Peyer's patch (tissue), 4 donors: ENCODE measurements at places on chromosomes 16 and 17. TPM values are rescaled to one million over a fixed set of nuclear protein-coding genes. Genes with fewer than 3 reads are reported as not detected.

The DNAAF8 gene
- not detected for total RNA-seq

The GAS2L2 gene
- total RNA-seq = not detected

DNA sequence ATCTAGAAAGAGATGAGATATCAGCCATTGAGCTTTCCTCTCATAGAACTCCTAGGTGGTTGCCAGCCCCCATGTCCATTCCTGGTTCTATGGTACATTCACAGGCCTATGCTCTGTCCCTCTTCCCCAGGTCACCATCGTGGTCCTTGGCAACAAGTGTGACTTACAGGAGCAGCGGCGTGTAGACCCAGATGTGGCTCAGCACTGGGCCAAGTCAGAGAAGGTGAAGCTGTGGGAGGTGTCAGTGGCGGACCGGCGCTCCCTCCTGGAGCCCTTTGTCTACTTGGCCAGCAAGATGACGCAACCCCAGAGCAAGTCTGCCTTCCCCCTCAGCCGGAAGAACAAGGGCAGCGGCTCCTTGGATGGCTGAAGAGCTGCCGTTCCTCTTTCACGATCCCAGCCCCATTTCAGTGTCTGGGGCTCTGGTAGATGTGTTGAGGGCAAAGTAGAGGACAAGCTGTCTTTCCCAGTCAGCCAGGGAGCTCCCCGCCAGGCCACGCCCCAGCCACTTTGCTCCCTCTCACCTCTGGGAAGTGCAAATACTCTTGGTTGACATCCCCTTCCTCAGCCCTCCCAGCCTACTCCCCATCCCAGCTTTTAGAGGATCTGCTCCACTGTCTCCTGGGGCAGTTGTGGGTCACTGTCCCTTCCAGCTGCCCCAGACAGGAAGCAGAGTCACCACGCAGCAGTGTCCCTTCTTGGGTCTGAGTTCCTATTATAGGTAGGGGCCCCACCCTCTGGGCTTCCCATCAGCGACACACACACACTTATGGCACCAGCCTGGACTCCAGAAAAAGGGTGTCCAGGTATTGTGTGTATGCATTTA is 3.8 kb downstream of the NKIRAS2 start:
- DNase-seq = no peak

GRCh38 chr16:57536306-57537193 is at the start of gene CCDC102A:
TSS of gene CCDC102A (minus strand) at chr16:57536571. CDS start at chr16:57529177, 7,394 bp downstream.
- DNase-seq = no peak

GRCh38 chr17:82931699-82932517 is 92.1 kb upstream of the ZNF750 start:
- peak; percentile 15 for DNase-seq

GRCh38 chr17:82091264-82092066 is 6.6 kb downstream of the FASN start:
- no peak for DNase-seq

GRCh38 chr17:7842380-7843256 is 8.6 kb downstream of the KDM6B start:
- no peak for DNase-seq

DNA sequence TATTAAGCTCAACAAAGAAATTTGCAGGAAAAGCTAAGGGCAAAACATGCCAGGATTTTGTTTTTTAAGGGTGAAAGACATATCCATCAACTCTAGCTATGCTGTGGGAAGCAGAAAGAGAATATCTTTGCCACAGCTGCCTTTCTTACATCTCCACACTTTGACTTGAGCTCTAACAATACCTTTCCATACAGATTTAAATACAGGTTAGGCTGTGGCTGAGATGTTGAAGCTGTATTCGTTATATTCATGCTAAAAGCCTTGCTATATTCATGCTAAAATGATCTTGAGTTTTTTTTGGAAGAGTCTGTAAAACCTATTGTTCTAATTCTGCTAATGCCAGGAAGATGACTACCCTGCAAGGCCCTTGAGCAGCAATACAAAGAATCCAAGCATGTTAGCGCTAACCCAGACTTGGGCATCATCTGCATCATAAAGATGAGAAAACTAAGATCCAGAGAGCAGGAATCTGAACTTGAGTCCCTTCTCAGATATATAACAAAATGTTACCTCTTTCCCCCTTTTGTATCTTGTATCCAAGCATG is 204.8 kb upstream of the C17orf78 start:
- DNase-seq = no peak

GRCh38 chr17:77489893-77490255 is 349.1 kb downstream of the SEC14L1 start:
- peak; percentile 50 for DNase-seq

DNA sequence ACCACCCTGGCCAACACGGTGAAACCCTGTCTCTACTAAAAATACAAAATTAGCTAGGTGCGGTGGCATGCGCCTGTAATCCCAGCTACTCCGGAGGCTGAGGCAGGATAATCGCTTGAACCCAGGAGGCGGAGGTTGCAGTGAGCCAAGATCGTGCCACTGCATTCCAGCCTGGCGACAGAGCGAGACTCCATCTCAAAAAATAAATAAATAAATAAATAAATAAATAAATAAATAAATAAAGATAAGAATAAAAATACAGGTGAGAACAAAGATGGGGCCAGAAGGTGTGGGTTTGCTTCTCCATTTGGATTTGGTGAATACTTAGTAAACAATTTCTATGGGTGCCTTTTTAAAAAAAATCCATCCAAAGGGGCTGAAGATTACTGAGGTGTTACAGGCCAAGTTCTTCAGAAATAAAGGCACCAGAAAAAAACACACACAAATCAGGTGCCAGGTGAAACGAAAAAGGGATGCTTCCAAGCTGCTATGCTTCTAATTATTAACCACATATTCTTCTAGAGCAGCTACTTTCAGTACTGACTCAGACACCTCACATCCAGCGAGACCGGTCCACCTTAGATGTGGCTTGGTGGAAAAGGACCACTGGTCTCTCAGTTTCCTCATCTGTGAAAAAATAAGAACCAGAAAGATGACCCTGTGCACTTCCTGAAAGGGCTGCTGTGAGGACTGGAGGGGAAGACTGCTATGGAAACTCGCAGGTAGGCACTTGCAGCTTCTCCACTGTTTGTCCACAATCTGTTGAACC is 9.2 kb downstream of the GLYR1 start:
- DNase-seq = peak; percentile 15

GRCh38 chr17:14833201-14833785 is 431.8 kb downstream of the PMP22 start:
- DNase-seq = no peak

DNA sequence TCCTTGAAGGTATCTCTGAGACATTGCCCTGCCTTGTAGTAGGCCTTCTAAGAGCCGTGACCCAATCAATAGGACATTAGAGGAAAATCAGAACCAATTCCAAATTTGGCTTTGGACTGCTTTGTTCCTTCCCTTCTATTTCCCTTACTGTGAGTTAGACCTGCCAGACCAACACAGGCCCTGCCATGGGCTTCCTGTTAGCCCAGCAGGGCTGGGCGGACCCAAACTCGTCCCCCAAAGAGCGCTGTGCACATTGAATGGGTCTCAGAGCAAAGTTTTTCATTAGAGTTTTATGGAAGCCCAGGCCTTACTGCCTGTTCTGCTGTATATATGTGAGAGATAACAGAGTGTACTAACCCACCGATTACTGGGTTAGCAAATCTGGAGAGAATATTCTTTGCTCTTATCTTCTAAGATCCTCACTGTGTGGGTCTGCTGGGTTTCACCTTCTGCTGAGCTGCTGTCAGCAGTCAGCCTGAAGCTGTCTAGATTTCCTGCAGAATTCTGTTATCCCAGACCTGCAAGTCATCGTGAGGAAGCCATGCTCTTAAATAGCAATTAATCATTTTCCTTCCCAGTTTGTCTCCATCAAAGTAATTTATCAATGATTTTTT is 5.7 kb downstream of the ARHGAP44 start:
- DNase-seq = no peak
